Activated CD4-positive, alpha-beta T cell treated with anti-CD3 and anti-CD28 coated beads for 36 hours (primary cell): ENCODE measurements at places on chromosomes 7 and 10.

DNA sequence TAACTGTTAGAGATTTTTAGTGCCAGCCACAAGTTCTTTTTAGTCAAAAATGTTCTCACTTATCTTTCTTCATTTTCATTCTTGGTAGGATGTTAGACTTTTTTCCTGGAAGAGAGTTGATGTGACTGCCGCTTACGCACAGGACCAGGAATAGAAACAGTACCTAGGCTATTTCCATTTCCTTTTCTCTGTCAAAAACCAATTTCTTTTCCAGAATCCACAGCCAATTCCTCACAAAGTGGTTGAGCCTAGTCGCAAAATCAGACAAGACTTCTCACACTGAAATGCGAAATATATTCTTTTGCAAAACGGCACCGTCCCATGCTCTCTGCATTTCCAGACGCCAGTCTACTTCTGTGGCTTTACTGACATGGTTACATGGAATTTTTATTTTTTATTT is 394.2 kb downstream of the GALNT17 start:
- peaks cover 1% of the 10 kb centered on the region for H3K36me3 ChIP-seq
- no peak overlapping the region for H3K27ac ChIP-seq
- no peaks in the 10 kb centered on the region for H3K4me1 ChIP-seq

DNA sequence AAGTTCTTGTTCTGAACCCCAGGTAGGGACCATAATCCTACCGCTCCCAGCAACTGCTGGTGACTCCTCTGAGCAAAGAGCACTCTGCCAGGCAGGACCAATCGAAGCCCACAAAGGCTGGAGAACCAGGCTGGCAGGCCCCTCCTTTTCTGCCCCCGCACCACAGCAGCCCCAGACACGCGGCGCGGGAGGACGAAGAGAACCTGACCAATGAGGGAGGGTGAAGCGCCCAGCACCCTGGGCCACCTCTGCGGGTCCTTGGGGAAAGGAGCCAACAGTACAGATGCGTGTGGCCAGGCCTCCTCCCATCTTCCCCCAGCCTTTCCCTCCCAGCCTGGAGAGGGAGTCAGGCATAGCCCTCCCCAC is 25.9 kb downstream of the CTBP2 start:
- no peak for DNase-seq
- H3K27ac ChIP-seq: no peak overlapping the region
- no peaks in the 10 kb centered on the region for H3K4me1 ChIP-seq
- H3K36me3 ChIP-seq: no peaks in the 10 kb centered on the region
- H3K4me3 ChIP-seq: no peak overlapping the region

GRCh38 chr10:83820033-83820432 is 319.3 kb upstream of the GHITM start:
- no peak for DNase-seq
- H3K4me1 ChIP-seq: no peaks in the 10 kb centered on the region
- H3K27me3 ChIP-seq: no peaks in the 10 kb centered on the region
- H3K4me3 ChIP-seq: no peak overlapping the region

GRCh38 chr10:75597773-75598440 is 166.5 kb downstream of the LRMDA start:
- no peak overlapping the region for H3K4me3 ChIP-seq
- no peaks in the 10 kb centered on the region for H3K36me3 ChIP-seq
- H3K27me3 ChIP-seq: peaks cover 2% of the 10 kb centered on the region
- H3K27ac ChIP-seq: no peak overlapping the region

DNA sequence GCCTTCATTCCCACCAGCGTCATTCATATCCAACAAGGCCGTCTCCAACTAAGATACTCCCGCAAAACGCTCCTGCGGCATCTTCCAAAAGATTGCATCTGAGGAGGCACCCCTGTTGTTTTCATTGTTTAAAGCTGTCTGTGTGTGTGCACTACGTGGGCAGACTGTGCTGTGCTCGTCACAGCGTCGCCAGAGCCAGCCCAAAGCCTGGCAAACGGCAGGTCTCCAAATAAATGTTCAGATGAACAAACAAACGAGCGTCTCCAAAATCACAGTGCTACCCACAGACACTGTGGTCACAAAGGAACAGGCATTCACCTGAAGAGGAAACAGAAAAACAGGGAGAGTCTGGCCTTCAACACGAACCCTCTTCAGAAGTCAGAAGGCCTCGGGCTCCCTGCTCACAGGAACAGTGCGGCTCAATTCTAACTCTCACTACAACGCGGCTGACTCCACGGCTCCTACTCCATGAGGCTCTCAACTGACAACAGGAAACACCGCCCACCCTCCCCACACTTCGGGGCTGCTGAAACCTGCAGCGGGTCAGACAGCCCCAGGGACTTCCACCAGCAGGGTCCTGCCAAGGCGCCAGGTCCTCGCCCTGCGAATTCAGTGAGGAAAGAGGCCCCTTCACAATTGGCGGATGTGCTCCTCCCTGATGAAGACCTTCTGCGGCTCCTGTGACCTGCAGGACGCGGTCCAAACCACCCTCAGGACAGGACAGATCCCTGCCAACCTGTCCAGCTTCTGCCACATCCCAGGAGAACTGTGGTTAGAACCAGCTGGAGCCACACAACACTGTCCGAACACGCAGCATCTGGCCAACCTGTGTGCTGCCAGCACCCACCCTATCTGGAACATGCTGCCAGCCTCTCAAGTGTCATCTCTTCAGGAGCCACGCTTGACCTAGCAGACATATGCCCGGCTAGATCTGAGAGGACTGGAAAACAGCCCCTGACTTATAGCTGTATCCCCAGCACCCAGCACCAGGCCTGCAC is 36.1 kb downstream of the MAD1L1 start:
- H3K4me3 ChIP-seq: no peak overlapping the region
- no peaks in the 10 kb centered on the region for H3K4me1 ChIP-seq
- H3K36me3 ChIP-seq: peaks cover 37% of the 10 kb centered on the region
- no peak for DNase-seq

- no peaks in the 10 kb centered on the region for H3K36me3 ChIP-seq
- peaks cover 11% of the 10 kb centered on the region for H3K4me1 ChIP-seq
- no peak overlapping the region for H3K27ac ChIP-seq
Measured at GRCh38 chr10:81872206-81872862, 2.7 kb upstream of the NRG3 start.

- peak; percentile 22 for DNase-seq
- H3K27ac ChIP-seq: peak overlapping the region; percentile 96
- H3K4me3 ChIP-seq: no peak overlapping the region
- peaks cover 37% of the 10 kb centered on the region for H3K4me1 ChIP-seq
- H3K27me3 ChIP-seq: no peaks in the 10 kb centered on the region
Measured at GRCh38 chr7:585873-586272, 66.2 kb upstream of the PDGFA start.

DNA sequence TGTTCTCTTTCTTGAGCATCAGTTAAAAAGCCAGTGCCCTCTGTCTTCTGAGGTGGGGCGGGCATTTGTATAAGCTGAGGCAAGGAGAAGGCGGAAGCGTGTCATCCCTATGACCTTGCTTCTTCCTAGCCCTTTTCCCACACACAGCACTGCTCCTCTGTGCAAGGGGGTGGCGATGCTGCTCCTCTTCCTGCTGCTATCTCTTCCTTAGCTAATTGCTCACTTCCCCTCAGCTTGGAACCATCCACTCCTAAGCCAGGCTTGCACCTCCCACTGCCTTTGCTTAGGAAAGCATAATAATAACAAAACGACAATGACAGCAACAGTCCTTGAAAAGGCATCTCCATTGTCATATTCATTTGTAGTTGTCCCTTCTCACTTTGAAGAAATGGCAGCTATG is 366.9 kb downstream of the PHTF2 start:
- no peak overlapping the region for H3K4me3 ChIP-seq
- no peak overlapping the region for H3K27ac ChIP-seq
- DNase-seq: no peak
- no peaks in the 10 kb centered on the region for H3K4me1 ChIP-seq
- H3K36me3 ChIP-seq: no peaks in the 10 kb centered on the region
- H3K27me3 ChIP-seq: peaks cover 3% of the 10 kb centered on the region

DNA sequence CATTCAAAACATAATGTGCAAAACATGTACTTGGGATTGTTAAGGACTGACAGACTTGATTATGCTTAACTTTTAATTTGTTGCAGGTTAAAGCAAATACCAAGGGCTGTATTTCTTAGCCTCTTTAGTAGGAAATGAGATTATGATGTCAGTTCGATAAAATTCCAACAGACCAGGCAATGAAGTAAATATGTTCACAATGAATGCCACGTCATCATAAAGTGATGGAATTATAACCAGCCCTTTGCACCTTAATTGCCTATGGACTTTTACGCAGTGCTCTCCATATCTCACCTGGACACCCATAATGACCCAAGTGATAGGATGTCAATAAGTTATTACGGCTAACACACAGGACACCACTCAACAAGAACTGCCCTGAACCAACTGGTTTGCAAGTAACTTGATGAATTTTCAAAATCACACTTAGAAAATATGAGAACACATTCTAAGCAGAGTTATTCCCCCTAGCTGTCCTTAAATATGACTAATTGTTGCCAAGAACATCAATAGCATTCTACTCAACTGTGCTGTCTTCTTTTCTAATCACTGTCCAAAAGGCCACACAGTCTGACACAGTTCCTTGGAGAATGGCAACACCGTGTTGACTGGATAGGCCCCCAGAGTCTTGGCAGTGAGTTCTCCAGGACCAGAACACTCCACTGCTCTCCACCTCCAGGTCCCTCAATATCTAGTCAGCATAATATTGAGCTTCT is 115.0 kb downstream of the CHCHD3 start:
- DNase-seq: no peak
- no peak overlapping the region for H3K27ac ChIP-seq

DNA sequence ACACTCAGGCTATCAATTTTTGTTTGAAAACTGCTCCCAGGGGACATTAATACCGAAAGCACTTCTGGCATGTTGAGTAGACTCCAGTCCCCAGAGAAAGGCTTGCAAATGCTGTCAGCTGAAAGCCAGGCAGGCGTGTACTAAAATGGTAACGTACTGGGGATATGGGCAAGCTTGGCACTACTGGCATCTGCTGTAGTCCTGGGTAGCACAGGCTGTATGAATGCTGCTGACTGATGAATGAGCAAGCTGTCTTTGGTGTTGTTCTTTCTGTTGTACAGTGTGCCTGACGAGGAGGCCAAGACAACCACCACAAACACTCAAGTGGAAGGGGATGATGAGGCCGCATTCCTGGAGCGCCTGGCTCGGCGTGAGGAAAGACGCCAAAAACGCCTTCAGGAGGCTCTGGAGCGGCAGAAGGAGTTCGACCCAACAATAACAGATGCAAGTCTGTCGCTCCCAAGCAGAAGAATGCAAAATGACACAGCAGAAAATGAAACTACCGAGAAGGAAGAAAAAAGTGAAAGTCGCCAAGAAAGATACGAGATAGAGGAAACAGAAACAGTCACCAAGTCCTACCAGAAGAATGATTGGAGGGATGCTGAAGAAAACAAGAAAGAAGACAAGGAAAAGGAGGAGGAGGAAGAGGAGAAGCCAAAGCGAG is 53.5 kb upstream of the AGBL3 start:
- H3K36me3 ChIP-seq: no peaks in the 10 kb centered on the region
- peak overlapping the region; percentile 56 for H3K27ac ChIP-seq
- peaks cover 2% of the 10 kb centered on the region for H3K27me3 ChIP-seq

- DNase-seq: no peak
- no peaks in the 10 kb centered on the region for H3K4me1 ChIP-seq
- H3K4me3 ChIP-seq: no peak overlapping the region
Measured at GRCh38 chr10:104557966-104558365, 83.1 kb upstream of the SORCS3 start.

DNA sequence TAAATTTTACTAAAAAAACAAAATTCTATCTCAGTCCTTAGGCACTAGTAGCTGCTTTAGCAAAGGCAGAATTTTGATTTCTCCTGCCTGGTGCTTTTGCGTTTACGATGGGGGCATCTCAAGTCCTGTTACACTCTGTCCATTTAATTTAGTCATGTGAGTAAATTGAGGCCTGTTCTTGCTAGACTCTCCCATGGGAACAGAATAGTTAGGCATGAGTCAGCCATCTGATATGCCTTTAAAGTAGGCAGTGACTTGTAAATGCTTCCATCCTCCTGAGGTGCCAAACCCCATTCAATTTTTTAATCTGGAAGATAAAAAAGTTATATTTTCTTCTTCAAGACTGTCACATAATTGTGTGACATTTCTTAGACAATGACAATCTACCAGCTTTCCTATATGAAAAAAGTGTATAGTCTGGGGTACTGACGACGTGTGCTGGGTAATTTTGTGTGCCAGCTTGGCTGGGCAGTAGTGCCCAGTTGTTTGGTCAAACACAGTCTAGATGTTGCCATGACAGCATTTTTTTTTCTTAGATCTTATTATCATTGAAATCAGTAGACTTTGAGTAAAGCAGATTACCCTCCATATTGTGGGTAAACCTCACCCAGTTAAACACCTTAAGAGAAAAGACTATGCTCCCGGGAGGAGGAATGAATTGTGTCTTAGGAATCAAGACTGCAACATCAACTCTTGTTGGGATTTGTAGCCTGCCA is 603.4 kb downstream of the SORCS1 start:
- no peaks in the 10 kb centered on the region for H3K4me1 ChIP-seq
- no peaks in the 10 kb centered on the region for H3K27me3 ChIP-seq
- no peak overlapping the region for H3K4me3 ChIP-seq
- no peak overlapping the region for H3K27ac ChIP-seq

DNA sequence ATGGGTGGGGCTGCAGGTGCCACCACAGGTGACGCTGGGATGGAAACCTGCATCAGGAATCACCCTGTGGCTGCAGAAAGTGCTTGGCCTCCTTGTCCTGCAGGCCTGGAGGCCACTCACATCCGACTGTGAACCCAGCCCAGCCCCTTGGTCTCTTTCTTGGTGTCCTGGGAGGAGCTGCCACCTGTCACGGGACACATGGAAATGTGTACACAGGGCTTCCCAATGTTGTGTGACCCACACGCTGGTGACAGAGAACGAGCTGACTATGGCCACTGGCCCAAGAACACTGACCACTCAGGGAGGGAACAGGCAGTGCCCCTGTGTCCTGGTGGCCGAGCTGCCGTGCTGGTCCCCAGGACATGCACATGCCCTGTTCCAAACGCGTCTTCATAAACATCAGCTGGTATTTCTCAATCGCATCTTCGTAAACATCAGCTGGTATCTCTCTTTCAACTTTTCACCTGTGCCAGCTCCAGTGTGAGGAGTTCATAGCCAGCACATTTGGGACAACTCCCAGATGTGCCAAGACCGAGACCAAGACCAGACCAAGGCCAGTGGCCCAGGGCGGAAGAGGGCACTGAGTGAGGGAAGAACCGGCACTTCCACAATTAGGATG is 57.9 kb upstream of the INPP5A start:
- DNase-seq: peak; percentile 3
- H3K36me3 ChIP-seq: no peaks in the 10 kb centered on the region
- no peak overlapping the region for H3K27ac ChIP-seq
- H3K4me1 ChIP-seq: no peaks in the 10 kb centered on the region

GRCh38 chr10:107275806-107276205 is 111.3 kb upstream of the SORCS1 start:
- no peaks in the 10 kb centered on the region for H3K27me3 ChIP-seq
- no peak for DNase-seq
- H3K27ac ChIP-seq: no peak overlapping the region
- H3K4me1 ChIP-seq: no peaks in the 10 kb centered on the region
- no peak overlapping the region for H3K4me3 ChIP-seq

- H3K36me3 ChIP-seq: peaks cover 58% of the 10 kb centered on the region
- no peak for DNase-seq
- no peaks in the 10 kb centered on the region for H3K27me3 ChIP-seq
- no peak overlapping the region for H3K27ac ChIP-seq
Measured at GRCh38 chr7:861222-861621, 15.1 kb upstream of the GET4 start.
